ENCODE measurements at places on chromosomes 7 and 10.

DNA sequence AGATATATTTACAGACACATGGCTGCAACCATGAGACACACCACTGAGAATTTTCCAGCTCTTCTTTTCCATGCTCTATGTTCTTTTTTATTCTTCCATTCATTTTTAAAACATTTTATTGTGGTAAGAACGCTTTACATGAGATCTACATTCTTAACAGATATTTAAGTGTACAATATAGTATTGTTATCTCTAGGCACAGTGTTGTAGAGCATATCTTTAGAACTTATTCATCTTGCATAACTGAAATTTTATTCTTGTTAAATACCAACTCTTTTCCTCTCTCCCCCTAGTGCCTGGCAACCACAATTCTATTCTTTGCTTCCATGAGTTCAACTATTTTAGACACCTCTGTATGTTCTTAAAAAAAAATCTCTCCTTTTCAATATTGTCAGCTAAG is 67.1 kb upstream of the HABP2 start:
- no peak for DNase-seq

GRCh38 chr7:120441850-120442249 is 168.9 kb downstream of the KCND2 start:
- no peak for DNase-seq

- DNase-seq, result no peak
Observed at GRCh38 chr10:79406683-79407422, 38.6 kb downstream of the ZCCHC24 start.

DNA sequence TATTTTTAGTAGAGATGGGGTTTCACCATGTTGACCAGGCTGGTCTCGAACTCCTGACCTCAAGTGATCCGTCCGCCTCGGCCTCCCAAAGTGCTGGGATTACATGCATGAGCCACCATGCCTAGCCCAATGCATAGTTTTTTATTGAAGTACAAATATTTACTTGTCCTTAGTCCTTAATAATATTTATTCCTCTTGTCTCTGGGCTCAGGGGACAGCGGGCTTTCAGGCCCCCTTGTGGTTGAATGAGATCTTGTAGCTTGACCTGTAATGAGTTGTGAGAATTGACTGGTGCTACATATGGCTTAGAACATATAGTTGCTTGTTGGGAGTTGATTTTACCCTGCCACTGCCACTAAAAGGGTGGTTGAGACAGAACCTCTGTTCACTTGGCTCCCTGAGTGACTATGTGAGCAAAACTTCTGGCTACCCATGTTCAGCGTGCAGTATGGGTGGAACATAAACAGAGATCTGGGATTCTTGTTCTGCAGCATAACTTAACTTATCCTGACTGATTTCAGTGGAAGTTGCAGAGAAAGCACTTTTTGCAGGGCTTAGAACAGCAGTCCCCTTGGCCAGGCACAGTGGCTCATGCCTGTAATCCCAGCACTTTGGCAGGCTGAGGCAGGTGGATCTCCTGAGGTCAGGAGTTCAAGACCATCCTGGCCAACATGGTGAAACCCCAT is 14.9 kb downstream of the CCL26 start:
- peak; percentile 33 for DNase-seq

DNA sequence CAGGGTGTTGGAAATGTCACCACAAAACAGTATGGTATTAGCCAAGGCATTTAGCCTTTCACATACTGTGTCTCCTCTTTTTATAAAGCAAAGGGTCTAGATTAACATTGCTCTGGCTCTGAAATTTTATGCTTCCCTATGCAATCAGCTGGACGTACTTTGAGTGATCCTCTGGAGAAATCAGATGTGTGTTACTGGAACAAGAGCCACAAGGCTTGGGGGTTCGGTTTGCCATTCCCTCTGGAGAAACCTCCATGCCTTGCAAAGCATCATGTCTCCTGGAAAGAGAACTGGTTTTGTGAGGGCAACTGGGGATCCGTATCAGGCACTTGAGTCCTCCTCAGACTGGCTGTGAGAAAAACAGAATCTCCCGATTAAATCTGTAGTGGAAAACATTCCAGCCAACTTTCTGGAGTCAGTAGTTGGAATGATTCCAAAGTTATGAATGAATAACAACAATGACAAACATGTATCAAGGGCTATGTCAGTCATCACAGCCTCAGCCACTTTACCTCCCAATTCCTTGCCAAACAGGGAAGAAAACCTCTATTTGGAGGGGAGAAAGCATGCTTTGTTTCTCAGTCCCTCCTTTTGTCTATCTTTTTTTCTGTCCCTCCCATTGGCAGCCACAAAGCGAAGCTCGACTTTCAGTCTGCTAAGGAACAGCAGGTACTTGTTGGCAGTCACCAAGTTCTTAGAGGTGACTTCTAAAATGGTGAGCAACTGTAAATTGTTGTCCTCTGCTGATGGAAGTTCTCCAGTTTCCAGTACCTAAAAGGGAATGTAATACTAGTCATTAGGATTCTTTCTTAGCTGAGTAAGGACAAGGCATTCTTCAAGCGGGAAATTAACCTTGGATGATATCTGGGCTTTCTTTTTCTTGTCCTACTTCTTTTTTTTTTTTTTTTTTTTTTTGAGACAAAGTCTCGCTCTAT is 864.8 kb upstream of the AUTS2 start:
- no peak for DNase-seq

DNA sequence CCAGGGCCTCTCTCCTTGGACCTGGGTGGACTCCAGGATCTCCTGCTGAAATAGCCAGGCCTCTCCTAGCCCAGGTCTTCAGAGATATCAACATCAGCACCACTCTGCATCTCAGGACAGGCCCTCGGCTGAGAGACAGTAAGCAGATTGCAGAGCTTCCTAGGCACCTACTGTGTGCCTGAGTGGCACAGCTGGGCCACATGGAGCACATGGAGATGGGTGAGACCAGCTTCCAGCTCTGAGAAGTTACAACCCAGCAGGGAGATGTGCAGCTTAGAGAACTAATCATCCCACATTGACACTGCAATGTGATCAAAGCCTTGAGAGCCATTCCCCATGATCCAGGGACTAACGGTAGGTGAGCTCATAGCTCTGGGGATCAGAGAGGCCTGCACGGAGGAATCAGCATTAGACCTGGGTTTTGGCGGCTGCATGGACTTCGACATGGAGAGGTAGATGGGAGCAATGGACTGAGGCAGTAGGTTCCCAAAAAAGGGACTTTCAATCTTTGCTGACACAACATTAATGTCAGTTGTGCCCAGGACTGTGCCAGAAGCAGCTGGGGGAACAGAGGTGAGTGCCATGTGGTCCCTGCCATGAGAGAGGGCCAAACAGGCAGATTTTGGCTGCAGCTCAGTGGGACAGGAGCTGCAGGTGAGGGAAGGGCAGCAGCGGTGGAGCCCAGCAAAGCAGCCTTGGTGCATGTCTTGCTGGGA is 76.0 kb upstream of the LEP start:
- no peak for DNase-seq

- DNase-seq, result no peak
Observed at GRCh38 chr7:101179117-101179516, 976 bp downstream of the NAT16 start.

DNA sequence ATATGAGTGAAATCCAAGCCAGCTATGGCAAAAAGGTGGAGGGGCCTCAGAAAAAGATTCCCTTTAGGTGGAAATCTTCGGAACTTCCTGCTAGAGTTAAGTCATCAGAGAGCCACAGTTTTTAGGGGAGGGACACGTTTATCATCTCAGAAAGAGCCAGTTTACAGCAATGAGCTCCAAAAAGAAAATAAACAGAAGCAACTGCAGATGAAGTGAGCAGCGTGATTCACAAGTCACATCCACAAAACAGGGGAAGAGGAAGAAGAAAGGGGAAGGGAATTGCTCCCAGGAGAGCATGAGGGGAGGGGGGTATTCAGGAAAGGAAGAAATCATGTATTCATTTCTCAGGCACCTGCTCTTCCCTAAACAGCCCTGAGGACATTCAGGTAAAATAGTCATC is 156.2 kb upstream of the FOXK1 start:
- DNase-seq, result no peak

DNA sequence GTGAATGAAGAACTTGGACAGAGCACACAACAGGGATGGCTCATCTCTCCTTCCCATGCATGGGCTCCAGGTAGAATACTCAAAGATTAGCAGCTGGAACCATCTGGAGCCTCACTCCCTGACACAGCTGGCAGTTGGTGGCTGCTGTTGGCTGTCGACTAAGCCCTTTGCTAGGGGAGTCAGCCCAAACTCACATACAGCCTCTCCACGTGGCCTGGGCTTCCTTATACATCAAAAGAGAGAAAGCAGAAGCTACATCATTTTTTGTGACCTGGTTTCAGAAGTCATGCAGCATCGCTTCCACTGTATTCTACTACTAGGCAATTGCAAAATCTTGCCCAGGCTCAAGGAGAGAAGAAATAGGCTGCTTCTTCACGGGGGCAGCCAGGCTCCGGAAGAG is 24.4 kb downstream of the ASNS start:
- no peak for DNase-seq

GRCh38 chr10:92240289-92241157 is 50.4 kb downstream of the CPEB3 start:
- DNase-seq, result peak; percentile 90

DNA sequence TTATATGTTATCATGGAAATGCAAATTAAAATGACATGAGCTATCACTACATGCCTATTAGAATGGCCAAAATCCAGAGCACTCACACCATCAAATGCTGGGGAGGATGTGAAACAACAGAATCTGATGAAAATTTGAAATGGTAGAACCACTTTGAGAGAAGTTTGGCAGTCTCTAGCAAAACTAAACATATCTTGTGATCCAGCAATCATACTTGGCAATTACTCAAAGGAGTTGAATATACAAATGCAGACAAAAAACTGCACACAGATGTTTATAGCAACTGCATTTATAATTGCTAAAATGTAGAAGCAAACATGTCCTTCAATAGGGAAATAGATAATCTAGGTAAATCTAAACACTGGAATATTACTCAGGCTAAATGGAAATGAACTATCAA is 1164.9 kb downstream of the DNAJB9 start:
- DNase-seq, result no peak

DNA sequence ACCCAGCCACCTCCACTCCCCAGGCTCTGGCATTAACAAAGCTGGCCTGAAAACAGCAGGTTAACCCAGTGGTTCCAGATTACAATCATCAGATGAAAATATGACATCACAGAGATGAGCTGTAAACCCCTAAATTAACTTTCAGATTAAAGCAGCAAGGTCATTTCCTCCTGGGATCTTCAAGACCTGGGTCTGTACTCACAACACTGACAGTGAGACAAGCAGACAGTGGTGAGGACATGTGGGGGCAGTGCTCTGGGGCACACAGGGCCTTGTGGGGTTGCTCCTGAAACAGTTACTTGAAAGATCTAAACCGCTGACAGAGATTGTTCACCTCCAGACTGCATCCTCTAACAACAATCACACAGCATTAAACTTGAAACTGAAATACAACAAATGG is 134.1 kb downstream of the ZNF438 start:
- DNase-seq, result no peak

DNA sequence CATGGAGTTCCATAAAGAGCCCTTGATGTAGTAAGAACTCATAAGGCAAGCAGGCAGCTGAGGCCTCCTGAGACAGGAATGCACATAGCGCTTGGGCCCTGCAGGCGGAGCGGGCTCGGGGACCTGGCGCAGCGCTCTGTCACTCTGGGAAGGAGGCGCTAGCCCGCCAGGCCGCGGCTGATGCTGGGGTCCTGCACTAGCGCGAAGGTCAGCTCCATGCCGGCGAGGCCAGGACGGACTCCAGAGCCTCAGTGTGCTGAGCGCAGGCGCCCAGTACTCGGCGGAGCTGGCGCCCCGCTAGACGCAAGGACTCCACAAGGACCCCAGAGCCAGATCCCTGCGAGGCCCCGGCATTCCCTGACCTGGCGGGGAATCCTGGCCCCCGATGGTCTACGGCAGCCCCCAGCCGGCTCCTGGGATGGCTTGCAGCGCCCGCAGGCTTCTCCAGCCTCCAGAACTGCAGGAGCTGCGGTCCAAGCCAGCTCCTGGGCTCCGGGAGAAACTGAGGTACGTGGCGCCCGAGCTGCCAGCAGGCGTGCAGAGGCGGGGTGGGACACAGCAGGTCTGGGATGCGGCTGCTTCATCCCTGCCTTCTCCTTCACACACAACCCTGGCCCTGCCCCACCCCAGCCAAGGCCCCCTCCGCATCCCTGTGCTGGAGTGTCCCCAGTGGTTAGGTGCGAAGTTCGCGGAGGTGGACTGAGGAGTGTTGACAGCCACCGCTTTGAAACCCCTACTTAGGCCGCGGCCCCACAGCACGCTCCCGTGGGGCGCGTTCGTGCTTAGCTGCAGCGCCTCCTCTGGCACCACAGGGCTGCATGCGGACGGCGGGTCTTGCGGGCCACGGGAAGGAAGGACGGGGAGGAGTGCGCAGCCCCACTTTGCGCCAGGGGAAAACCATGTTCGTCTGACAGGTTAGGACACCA is 761.5 kb upstream of the POM121L12 start:
- no peak for DNase-seq

DNA sequence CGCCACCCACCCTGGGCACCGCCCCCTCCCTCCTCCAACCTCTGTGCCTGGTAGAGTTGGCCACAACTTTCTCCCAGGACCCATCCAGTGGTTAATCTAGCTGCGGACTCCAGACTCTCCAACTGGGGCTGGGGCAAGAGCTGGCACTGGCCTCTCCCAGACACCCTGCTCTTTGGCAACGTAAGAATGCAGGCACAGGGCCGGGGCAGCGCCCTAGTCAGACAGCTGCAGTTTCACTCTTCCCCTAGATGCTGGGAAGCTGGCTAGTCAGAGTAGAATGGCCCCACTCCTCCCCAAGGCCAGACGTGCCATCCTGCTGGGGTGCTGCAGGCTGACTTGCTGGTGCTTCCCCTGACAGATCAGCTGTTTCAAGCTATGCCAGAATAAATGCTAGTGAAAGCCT is 22.1 kb downstream of the HSPA12A start:
- no peak for DNase-seq

- no peak for DNase-seq
Observed at GRCh38 chr7:37817591-37817960, 30.8 kb upstream of the NME8 start.

GRCh38 chr10:78772486-78772885 is 296.3 kb upstream of the ZMIZ1 start:
- DNase-seq, result no peak

DNA sequence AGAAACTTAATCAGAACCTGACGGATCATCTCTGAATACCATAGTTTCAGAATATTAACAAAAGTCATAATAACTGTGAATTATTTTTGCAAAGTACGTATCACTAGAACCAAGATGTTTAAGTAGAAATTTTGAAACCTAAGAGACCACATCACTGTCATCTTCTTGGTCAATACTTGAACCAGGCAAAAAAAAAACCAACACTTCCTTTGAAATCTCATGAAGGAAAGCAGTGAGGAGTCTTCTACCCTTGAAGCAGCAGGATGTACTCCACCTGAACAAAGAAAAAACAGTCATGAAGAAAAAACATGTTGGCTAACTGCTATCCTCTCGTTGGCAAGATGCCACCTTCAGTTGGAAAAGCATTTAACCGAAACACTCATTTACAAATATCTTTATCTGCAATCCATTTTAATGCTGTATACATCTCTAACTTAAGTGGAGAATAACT is 82.4 kb downstream of the SRPK2 start:
- DNase-seq, result no peak
